IPS-NIHi11 (cell line): ENCODE measurements at places on chromosomes 1 and 21.

DNA sequence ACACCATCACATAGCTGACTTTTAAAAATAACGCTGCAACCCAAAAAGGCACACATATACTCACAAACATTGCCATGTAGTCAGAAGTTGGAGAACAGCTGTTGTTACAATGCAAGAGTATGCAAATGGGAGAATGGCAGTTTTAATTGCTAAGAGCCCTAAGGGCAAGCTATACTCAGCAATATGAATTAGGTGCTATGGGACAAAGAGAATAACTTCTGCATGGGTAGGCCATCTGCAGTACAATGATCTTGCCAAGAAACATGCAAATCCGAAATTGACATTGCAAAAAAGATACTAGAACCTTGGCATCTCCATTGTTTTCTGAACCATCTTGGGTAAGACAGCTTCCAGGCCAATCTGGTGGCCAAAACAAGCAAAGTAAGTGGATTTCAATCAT, 697.8 kb downstream of the LRRIQ3 start:
- no peak for DNase-seq

GRCh38 chr1:151832318-151832980, 847 bp upstream of the RORC start:
- DNase-seq: no peak

DNA sequence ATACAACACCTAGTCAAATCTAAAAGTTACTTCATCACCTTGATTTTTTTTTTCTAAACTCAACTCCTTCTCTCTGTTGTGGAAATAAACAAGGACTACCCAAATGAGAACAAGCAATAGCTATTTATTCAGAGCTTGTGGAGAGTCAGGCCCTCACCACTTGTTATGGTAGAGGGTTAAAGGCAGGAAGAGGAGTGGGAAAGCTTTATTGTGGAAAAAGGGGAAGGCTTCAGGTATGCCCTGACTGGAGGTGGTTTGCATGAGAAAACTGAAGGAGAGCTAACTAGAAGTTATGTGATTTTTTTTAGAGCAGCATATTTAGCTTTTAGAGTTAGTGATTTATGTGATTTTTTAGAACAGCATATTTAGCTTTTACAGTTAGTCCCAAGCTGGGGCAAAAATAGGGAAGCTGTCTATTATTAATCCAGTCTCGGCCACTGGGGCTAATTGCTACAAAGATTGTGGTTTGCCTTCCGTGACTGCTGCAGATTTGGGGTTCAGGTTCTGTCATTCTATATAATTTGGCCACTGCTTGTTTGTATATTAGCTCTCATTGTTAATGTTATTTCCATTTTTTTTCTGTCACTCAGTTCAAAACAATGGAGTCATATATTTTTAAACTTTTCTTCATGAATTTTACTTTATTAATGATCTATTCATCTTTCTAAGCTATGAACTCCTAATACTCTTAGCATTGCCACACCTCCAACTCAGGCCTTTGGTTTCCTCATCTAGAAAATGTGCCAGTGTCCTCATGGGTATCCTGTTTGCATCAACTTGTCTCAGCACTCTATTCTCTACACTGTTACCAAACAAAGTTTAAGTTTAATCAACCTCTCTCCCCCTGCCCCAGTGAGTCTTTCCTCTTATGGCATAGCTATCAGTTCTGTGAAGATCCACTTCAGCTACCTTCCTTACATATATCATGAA, 713.0 kb downstream of the BRINP3 start:
- DNase-seq: no peak

DNA sequence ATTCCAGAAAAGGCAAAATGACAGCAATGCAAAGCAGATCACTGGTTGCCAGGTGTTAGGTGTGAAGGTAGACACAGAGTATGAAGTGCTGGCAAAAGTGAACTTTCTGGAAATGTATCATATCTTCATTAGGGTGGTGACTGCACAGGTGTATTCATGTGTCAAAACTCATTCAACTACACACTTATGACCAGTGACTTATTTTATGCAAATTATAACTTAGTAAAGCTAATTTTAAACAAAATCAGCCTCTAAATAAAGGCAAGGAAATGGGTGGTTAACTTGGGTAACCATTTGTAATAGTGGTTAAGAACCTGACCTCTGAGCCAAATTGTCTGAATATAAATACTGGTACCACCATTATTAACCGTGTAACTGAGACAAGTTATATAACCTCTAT, 7.4 kb downstream of the COP1 start:
- no peak for DNase-seq

GRCh38 chr1:34709547-34709946, 45.3 kb upstream of the GJB5 start:
- peak; percentile 67 for DNase-seq
